GM12878 (cell line): ENCODE measurements at places on chromosomes 12 and 14. TPM values are rescaled to one million over a fixed set of nuclear protein-coding genes. Genes with fewer than 3 reads are reported as not detected.
A peak's percentile ranks its signal among the peaks of the same experiment; 100 is the strongest.

GRCh38 chr12:64430886-64431285 lies 21.0 kb upstream of the TBK1 start:
- H3K27ac ChIP-seq = no peak overlapping the region
- DNase-seq = no peak
- H3K4me1 ChIP-seq = no peaks in the 10 kb centered on the region

DNA sequence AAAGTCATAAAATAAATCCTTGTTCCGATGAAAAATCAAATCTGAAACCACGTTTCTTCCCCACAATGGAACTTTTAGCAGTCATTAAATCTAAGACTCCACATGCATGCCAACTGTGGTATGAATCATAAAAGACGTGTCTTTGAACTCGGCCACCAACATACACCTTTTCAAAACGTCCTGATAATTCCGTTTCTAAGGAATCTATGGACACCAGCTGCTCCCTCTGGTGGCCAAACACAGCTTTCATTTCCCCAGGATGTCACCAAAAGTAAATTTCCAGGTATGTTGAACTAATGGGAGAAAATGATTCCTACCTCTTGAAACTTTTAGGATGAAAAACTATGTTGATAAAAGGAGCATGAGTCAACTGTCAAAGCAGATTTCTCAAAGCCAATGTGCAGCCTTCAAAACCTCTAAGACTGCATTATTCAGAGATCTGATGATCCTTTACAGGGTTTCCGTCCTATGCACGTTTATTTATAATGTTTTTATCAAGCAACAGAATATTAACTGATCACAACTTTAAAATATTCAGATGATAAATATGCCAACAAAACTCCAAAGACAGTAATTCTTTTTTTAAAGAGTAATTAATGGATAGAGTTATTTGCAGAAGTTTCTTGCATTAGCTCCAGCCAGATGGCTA lies 96.2 kb downstream of the CIT start:
- H3K4me3 ChIP-seq = no peak overlapping the region
- no peak overlapping the region; the same call in 1 of the 2 replicates for H3K27ac ChIP-seq
- peaks cover 19% of the 10 kb centered on the region for H3K36me3 ChIP-seq
- no peaks in the 10 kb centered on the region for H3K27me3 ChIP-seq
- no peak for DNase-seq
- peaks cover 6% of the 10 kb centered on the region for H3K4me1 ChIP-seq

GRCh38 chr12:123867141-123867540 lies 105.0 kb downstream of the DNAH10 start:
- no peaks in the 10 kb centered on the region for H3K4me1 ChIP-seq
- H3K27me3 ChIP-seq = no peaks in the 10 kb centered on the region; the same call in 1 of the 2 replicates
- no peak overlapping the region for H3K4me3 ChIP-seq
- no peak for DNase-seq
- H3K36me3 ChIP-seq = no peaks in the 10 kb centered on the region

- no peaks in the 10 kb centered on the region for H3K36me3 ChIP-seq
- H3K4me3 ChIP-seq = peak overlapping the region; percentile 55; the same call in 1 of the 2 replicates
- peaks cover 41% of the 10 kb centered on the region for H3K4me1 ChIP-seq
- H3K27ac ChIP-seq = peak overlapping the region; percentile 99
These were observed 106.4 kb downstream of the ARF6 start for GRCh38 chr14:49999146-49999761.

Gene SLC10A1
- total RNA-seq = not detected in 2 replicates
